ENCODE measurements at places on chromosomes 5 and 9.

GRCh38 chr5:36359267-36359666 is 57.6 kb upstream of the RANBP3L start:
- DNase-seq = no peak

- peak; percentile 24 for DNase-seq
Measured at GRCh38 chr9:34961574-34962490, 3.7 kb downstream of the PHF24 start.

DNA sequence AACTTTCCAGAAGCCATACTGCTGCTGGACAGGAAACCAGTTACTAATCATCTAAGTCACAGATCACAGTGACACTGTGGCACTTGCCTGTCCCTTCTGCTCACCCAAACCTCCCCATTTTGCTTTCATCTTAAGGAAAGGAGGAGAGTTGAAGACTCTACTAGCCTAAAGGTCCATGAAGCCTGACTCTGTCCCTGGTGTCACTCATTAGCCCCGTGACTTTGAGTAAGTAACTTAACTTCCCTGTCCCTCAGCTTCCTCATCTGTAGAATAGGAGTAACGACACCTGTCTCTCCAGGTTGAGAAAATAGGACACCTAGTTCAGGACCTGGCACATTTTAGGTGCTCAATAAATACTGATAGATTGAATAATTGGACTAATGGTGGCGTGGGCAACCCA is 536 bp upstream of the SLC6A7 start:
- DNase-seq = no peak

- no peak for DNase-seq
Measured at GRCh38 chr5:170501931-170502330, 1.9 kb upstream of the KCNIP1 start.

DNA sequence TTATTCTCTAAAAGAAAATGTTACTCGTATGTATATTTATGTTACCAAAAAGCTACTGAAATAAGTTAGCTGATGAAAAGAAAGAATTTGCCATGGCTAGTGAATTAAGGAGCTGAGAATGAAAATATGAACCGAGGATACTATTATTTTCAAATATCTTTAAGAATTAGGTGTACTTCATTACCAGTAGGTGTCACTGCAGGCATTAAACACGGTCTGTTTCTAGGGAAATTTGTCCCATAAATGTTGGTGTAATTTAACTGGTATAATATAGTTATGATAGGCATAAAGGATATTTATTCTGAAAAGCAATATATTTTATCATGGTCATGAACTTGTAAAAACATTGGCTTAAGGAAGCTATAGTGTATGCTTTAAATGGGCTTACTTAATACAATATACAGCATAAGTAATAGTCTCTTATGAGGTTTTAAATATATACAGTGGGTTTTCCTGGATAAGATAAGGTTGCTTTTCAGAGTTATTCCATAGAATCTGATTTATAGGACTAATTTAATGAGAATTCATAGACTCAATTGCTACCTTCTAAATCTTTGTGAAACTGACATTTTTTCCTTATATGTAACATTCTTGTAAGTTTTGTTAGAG is 72.4 kb upstream of the MPDZ start:
- no peak for DNase-seq

- DNase-seq = no peak
Measured at GRCh38 chr9:69519470-69520240, 152.5 kb downstream of the APBA1 start.

GRCh38 chr9:84387821-84388220 is 47.3 kb upstream of the SLC28A3 start:
- no peak for DNase-seq

DNA sequence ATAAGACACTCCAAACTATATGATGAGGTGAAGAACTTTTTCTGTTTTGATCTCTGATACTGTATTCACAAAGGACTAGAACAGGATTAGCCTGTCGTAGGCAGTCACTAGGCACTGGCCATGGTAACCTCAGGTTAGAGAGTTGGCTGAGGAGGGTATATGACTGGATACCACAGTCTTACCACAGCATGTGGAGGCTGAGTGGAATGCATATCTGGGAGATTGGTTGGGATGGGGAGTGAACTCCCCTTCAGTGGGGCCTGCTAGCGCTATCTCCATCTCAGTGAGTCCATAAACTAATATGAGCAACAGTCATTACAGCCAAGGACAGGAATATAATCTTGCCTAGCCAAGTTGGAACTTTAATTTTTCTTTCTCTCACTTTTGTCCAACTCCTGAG is 339.1 kb downstream of the SPATA31D1 start:
- DNase-seq = no peak

DNA sequence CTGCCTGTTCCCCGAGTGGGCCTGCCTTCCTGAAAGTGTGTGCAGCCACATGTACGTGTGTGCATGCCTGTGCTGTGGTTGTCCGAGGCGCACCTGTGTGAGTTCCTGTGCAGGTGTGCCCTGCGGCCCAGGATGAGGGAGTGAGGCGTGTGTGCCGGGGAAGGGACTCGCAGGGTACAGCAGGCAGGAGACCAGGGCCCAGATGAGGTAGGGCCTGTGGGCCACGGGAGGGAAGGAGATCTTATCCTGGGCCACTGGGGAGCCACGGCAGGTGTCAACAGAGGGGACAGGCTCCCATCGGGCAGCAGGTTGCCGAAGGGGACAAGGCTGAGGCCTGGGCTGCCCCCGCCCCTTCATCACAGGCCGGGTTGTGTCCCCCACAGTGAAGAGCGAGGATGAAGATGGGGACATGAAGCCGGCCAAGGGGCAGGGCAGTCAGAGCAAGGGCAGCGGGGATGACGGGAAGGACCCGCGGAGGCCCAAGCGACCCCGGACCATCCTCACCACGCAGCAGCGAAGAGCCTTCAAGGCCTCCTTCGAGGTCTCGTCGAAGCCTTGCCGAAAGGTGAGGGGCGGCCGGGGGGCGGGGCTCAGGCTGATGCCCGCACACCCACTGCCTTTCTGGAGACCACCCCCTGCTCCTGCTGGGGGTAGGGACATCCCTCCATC is 79.2 kb downstream of the LMX1B start:
- DNase-seq = no peak

DNA sequence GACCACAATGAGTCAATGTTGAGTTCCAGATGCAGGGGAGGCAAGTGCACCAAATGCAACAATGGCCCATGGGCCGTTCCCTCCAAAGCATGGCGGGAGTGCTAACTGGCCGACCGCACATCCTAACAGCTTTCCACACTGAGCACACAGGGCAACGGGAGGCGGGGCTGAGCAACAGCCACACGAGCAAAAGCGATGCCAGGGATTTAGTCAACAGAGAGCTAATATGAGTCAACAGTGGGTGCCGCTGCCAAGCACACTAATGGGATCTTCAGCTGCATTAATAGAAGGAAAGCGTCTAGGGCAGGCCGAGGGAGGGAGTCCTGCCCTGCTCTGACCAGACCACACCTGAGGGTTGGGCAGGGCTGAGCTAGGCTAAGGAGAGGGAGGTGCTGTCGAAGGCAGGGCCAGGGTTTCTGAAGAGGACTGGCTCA is 4.6 kb downstream of the EPB41L4B start:
- DNase-seq = peak; percentile 77

DNA sequence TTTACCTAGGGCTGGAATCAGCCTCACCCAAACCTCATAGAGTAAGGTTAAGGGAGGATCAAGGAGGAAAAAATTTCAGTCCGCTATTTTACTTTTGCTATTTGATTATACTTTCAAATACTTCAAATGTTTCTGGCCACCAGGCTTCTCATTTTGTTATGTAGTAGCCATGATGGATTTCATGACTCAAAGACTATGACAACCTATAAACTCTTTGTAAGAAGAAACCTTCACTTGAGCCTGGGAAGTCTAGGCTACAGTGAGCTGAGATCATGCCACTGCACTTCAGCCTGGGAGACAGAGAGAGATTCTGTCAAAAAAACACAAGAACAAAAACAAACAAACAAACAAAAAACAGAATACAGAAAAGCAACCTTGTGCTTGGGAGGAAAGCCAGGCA is 293.6 kb upstream of the TNC start:
- no peak for DNase-seq

DNA sequence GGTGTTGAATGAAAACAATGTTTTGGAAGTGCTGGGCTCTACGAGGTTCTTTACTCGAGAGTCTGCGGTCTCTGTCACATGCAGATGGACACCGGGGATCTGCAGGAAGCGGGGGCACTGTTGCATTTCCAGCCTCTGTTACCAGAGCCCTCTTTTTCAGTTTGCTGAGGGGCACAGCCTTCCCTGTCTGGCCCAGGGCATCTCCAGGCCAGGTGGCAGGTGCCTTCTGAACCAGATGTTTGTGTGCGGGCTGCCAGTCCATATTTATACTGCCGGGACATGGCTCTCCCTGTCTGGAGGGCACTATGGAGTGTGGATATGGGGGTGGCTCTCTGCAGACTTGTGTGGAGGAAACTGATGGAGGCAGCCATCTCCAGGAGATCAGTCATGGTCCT is 18.7 kb upstream of the POMT1 start:
- no peak for DNase-seq

Measured in urothelium cell line (cell line).